AG04449 (cell line): ENCODE measurements at places on chromosomes 6 and 20.

DNA sequence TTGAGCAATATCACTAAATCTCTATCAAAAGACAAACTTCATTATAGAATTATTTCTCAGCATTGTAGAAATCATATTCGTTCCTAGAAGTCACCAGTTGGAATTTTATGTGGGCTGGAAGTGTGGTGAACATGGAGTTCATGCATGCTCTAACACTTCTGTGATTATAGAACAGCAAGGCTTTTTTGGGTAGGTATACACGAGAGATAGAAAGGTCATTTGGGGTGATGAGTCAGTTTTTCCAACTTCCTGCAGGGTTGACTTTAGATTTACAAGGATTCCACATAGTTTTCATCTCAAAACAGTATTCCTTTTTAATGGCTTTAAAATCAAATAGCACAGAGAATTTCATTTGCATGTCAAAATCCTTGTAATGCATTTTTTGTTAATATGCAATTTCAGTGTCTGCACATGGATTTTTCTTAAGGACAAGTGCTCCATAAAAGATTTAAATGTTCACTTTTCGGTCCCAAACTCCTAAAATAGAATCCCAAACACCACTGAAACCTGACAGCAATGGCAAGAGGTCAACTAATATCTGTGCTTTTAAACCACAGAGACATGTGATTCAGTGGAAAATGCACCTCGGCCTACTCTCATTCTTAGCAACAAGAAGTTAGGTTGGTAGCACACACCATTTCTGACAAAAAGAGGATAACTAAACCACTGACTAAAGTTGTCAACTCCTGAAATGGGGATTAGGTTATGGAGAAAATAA lies 211.0 kb downstream of the MOXD1 start:
- no peak for DNase-seq

DNA sequence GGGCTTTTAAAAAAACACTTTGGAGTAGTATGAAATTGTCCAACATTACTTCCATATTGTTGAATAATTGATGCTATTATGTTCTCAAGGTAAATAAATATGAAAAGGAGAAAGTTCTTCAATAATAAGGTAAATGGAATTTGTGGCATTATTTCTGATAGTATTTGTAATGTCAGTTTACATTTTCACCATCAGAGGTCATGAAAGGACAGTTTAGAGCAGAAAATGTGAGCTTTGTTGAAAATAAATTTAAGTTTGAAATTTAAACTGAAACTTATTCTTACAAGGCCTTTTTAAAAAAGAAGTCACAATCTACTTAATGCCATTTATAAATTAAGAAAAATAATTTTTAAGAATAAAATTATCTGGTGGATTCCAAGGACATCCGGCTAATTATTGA lies 15.8 kb upstream of the CEP162 start:
- no peak for DNase-seq

DNA sequence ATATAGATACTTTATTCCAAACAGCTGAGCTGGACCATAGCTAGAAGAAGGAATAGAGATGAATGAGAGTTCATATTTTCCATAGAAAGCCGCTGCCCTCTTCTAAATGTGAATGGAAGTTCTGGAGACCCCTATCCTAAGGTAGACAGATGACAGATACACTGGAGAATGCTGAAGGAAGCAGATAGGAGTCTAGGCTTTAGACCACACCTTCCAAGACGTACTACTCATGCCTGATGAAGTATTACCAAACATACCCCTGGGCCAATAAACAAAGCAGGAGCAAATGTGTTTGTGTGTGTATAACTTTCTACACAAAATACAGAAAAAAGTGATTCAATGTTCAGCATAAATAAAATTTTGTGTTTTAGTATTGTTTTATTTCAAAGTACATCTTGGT lies 9.1 kb upstream of the SLC17A2 start:
- no peak for DNase-seq

DNA sequence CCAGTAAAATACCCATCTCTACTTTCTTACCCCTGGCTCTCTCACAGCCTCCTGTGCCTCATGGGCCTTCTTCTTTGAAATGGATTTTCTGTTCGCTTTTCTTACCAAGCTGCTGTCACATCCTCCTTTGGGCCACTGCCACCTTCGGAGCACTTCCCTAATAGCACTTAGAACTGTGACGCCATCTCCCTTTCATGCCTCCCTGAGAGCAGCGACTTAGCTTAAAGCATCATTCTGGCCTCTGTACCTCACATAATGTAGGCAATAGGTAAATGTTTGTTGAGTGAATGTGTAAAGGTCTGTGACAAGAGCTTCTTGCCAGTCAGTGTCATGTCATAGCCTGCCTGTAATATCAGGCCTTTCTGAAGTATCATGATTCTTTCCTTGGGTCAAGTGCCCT lies 78.8 kb downstream of the ADGRG6 start:
- no peak for DNase-seq

- no peak for DNase-seq
These were observed 158.6 kb downstream of the GJA1 start for GRCh38 chr6:121594053-121594452.

DNA sequence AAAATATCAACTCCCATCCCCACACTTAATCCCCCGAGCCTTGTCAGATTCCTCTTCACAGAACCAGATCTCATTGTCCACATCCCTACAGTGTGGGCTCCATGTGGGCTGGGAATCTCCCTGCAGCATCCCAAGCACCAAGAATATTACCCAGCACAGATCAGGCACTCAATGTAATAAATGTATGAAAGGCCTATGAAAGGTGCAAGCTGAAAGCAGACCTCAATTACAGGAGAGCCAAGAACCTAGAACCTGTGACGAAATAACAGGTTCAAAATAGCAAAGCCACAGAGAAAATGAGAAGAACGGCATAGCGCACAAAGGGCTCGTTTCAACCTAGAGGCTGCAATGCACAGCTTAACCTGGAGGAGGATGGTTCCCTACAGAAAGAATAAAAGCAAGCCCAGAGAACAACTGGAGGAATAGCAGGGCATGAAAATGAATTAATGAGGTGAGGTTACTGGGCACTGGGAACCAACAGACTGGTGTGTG lies 3.1 kb downstream of the SLC23A2 start:
- no peak for DNase-seq

GRCh38 chr20:59949911-59950310 lies 8.3 kb upstream of the CDH26 start:
- no peak for DNase-seq

- DNase-seq: no peak
These were observed 2.2 kb upstream of the RWDD1 start for GRCh38 chr6:116568821-116569755.

DNA sequence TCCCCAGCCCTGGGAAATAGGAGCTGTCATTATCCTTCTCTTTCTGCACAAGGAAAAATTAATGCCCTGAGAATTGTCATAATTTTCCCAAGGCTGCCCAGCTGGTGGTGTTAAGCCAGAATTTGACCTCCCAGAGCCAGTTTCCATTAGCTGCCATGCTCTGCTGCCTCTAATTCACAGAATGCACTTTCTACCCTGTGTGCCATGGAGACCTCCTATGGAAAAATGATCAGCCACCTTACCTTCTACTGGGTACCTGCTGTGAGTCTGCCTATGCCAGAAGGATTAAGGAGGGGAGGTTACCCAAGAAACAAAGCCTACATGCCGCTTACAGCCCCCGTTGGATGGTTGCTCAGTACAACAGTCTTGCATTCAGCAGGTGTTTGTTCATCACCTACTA lies 29.1 kb downstream of the POFUT1 start:
- no peak for DNase-seq

DNA sequence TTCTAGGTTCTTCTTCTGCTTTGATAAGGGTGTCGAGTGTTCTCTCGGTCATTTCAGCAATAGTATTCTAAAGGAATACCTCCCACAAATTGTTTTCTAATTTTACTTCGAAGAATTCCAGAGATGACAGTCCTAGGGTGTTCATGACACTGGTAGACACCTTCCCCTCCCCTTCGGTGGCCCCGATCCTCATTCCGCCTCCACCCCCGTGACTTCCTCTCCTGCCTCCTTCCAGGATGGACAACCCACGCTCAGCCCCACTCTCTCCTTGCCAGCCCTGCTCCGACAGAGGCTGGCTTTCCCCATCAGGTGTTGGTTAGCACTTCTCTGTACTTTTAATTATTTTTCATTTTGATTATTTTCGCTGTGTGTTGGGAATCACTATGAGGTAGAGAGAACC lies 254.8 kb upstream of the QKI start:
- DNase-seq: no peak

DNA sequence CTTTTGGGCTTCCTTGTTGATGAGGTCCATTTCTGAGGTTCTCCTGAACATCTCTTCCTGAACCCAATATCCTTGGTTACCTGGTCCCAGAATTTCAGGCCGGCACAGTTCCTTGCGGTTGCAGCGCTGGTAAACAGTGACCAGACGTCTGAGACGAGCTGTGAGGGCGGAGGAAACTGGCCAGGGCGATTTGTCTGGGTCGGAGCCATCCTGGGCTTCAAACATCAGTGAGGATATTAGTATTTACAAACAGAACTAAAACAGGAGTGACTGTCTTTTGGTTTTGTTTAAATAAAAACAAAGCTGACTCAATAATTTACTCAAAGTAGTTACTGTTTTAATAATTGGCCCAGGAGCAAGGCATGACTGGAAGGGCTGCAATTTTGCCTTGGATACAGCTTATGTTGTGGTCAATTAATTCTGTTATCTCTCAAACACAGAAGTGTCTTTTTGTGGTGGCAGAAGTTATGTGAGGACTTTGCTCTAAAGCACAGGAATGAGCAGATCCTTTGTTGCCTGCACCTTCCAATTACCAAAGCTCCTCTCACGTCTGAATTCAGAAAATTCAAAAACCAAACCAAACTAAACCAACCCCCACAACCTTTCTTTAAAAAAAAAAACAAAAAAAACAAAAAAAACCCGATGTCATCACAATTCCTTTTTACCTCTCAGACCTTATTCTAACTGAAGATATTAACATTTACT lies 58.7 kb upstream of the EMILIN3 start:
- DNase-seq: no peak

- no peak for DNase-seq
These were observed 83.2 kb upstream of the TAB2 start for GRCh38 chr6:149234051-149234962.

DNA sequence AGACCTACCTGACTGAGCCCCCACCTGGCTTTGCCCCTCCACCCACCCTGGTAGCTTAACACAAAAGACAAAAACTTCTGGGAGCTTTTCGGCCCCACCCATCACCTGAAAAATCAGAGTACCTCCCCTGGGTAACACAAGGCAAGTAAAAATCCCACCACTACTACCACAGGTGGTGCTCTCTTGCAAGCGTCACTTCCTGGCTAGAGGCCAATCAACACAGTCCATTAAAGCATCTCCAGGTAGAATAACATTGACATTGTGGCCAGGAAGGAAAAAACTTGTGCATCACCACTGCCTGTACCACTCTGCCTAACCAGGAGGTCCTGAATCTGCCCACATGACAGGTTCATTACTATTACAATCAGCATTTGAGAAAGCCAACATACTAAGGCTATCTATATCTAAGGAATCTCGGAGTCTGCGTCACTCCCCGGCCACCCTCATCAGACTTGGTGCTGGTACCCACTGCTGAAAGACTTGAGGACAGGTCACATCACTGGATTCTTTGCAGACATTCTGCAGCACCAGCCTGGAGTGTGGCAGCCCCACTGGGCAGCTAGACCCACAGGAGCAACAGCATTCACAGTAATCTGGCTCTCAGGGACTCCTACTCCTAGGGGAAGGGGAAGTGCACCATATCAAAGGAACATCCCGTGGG lies 125.9 kb downstream of the CDK19 start:
- DNase-seq: no peak

GRCh38 chr6:25280344-25281074 lies 1.3 kb downstream of the CARMIL1 start:
- no peak for DNase-seq

- DNase-seq: no peak
These were observed 101.8 kb downstream of the PREP start for GRCh38 chr6:105301072-105301503.

DNA sequence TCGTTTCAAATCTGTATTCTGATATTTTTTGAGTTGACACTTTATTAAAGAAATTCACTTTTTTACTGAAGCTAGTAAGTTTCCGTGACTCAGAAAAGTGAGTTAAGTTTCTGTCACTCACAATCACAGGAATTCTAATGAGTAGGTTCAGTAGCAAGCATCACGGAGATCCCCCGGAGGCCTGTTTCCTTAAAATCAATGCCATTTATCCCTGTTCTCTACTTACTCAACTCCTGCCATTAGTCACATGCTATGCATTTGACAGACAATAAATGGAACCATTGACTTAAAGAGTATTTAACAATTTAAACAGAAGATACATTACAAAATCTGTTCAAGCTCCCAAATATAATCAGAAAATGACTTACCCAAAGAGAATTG lies 9.1 kb downstream of the SLC18B1 start:
- DNase-seq: no peak

DNA sequence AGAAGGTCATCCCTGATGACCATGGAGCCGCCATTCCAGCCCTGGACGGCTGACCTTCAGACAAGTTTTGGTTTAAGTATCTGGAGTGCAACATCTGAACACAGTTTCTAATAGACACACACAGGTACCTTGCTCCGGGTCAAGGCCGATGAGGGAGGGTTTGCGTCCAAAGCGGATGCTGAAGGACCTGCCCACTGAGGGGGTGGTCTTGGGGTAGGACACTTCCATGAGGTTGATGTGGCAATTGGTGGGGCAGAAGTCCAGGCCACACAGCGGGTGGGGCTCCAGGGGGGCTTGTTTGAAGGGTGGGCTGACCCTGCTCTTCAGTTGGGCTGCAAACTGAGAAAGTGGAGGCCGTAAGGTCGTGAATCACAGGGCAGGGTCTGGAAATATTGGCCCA lies 177.9 kb downstream of the PREX1 start:
- no peak for DNase-seq

DNA sequence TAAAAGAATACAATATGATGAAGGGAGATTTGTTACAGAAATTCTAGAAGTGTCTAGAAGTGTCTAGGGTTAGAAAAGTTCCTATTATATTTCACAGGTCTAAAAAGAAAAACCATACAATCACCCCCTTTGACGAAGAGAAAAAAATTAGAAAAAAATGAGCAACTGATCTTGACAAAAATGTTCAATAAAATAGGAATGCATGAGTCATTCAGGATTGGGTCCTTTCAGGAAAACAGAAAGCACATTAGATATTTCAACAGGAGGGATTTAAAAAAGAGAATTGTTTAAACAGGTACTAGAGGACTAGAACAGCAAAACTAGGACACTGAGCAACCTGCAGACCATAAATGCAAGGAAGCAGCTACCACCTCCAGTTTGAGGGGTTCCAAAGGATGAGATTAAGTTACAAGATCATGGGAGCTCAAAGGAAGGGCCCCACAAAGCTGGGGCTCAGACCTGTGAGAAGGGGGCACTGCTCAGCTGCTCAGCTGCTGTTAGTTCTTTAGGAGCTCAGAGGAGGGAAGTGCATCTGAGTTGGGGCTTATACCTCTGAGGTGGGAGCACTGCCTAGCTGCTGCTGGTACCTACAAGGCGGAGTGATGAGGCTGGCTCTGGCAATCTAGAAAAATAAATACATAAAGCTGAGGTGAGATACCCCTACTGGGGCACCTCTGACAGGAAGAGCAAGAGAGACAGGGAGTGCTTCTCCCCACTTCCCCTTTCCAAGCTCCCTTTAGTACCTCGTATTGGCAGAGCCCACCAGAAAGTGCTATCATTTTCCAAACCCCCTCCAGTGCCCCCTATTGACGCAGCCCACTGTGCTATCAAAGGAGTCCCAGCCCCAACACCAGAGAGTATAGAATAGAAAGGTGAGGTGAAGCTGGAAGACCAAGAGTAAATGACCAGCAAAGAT lies 27.1 kb upstream of the BEND6 start:
- DNase-seq: no peak
